ENCODE measurements at places on chromosomes 2 and 18.

DNA sequence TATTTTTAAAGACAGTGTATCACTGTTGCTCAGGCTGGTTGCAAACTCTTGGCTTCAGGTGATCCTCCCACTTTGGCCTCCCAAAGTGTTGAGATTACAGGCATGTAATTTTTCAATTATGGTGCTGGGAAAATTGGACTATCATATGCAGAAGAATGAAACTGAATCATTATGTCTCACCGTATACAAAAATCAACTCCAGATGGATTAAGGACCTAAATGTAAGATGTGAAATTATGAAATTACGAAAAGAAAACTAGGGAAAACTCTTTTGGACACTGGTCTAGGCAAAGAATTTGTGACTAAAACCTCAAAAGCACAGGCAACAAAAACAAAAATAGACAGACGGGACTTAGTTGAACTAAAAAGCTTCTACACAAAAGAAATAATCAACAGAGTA is 31.2 kb downstream of the MAP3K2 start:
- DNase-seq = no peak

DNA sequence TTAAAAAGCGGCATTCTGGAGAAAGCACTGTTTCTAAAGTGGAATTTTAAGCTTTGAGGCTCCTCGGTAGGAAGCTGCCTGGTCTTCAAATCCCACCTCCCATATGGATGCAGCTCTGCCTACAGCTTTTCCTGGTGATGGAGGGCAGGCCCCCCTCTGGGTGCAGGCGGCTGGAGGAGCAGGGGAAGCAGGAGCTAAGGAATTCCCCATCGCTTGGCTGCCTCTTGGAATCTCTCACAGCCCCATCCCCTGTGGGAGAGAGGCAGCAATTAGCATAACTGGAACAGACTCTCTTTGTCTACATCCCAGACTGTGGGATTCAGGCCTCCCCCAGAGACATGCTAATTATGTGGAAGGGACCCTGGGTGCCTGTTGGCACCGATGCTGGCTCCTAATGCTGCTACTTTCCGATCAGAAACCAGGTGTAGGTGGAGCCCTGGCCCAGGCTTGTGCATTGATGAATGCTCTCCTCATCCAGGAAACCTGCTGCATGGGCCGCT is 51.3 kb downstream of the LIPG start:
- no peak for DNase-seq

DNA sequence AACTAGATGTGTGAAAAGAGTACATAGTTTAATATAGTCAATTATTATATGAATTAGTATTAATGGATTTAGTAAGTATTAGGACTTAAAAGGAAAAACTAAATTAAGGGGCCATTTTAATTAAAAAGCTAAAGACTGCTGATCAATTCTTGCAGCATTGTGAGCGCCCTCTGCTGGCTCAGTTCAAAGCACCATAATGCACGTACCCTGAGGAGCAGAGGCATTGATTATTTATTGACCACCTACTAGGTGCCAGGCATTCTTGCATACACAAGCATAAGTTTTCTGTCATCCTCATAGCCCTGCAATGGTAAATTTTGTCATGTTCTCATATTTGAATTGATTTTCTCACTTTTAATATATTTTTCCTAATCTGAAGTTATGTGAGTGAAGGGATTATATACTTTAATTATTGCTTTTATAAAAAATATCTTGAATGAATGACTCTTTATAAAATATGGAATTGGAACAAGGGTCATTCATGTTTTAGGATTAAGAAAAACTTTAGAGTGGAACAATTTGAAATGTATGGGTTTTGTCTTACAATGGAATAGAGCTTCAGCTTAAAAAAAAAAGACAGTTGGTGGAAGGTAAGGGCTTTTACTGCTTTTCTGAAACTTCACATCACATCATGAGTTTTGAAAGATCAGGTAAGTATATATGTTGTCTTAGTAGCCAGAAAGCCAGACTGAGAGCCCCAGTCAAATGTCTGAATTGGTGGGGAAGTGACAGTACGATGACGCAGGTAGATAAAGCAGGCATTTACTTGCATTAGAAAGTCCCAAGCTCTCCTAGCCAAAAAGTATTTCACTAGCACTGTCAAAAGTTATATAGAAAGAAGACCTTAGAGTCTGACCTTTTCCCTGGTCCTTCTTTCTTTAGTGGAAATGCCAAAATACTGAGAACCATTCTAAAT is 9.7 kb downstream of the ITGA4 start:
- DNase-seq = peak; percentile 9

DNA sequence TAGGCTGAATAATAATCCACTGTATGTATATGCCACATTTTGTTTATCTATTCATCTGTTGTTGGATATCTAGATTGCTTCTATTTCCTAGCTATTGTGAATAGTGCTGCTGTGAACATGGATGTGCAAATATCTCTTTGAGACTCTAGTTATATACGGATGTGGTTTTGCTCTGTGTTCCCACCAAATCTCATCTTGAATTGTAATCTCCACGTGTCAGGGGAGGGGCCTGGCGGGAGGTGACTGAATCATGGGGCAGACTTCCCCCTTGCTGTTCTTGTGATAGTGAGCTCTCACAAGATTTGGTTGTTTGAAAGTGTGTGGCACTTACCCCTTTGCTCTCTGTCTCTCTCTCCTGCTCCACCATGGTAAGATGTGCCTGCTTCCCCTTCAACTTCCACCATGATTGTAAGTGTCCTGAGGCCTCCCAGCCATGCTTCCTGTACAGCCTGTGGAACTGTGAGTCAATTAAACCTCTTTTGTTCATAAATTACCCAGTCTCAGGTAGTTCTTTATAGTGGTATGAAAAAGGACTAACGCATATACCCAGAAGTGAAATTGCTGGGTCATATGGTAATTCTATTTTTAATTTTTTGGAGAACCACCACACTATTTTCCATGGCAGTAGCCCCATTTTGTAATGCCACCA is 86.1 kb upstream of the UPP2 start:
- no peak for DNase-seq

DNA sequence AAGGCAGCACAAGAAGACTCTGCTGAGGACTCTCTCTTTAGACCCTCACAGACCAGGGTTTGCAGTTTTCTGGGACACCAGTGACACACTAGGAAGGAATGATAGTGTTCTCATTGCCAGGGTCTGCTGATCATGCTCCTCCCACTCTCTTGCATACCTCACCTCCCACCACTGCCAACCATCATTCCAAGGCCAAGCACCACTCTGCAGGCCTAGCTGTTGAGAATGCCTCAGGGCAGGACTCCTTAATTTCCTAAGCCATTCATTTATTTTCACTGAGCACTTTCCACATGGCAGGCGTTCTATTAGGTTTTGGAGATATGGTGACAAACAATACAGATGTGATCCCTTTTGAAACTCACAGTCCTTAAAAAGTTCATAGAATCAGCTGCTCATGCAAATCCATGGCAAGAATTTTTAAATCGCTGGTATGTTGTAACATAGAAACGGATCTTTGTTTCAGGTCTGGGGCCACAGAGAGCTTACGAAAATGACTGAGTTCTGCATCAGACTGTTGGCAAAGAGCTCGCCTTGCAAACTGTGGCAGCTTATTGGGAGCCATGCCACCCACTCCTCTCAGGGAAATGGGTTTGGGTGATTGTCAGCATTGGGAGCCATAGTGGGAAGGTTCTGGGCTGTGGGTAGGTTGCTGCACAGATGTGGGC is 78.5 kb downstream of the XDH start:
- DNase-seq = no peak

GRCh38 chr2:218517434-218518206 is 50.5 kb downstream of the USP37 start:
- DNase-seq = no peak
